ENCODE measurements at places on chromosomes 1 and 21.

GRCh38 chr1:48596046-48596445 lies 124.0 kb upstream of the SPATA6 start:
- DNase-seq, result no peak

DNA sequence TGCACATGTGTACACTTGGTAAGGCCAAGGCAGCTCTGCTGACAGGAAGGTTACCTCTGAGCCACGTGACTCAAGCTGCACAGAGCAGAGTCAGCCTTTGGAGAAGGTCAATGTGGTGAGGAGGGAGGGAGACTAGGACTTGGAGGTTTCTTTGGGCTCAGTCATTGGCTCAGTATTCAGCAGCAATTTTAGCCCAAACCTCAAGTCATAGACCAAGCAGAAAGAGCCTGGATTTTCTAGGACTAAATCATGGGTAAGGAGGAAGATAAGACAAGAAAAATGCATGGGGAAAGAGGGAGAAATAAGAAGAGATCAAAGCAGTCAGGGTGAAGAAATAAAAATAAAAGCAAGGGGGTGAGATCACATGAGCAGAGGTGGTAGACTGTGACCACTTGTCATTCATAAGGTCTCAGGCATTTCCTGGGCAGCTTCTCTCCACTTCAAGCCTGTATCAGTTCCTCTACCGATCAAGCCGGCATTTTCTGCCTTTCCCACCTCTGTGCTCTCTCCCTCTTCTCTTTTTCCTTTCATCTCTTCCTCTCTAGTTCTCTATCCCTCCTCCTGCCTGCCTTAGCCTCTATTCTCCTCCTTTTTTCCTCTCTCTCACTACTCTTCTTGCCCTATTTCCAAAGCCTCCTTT lies 51.7 kb upstream of the DUSP10 start:
- DNase-seq, result no peak

DNA sequence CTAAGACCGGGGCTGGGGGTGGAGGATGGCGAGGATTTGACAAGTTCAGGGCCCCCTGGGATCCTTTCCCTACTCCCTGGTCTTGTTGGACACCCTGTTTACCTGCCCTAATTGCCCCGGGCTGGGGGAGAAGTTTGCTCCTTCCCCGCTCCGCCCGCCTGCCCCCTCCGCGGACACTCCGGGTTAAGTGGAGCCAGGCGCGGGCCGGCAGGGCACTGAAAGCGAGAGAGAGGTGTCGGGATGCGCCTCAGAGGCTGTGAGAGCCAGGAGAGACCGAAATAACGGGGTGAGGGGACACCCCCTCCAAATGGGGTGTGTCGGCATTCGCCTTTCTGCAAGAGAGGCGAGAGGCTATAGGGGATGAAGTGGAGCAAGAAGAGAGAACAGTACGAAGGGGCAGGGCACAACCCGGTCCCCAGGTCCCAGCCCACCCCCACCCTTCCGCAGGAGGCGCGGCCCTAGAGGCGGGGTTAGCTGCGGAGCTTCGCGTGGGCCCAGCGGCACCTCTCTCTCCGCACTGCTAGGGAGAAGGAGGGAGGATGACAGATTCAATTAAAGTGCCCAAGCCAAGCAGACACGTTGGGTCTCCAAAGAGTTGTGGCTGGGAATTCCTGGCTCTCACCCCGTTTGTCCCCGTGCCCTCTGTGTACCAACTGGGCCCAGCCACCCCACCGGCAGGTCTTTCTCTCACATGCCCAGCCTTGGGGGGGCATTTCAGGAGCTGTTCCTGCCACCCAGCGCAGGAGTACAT lies 3.8 kb downstream of the EFNA3 start:
- peak; percentile 63 for DNase-seq

DNA sequence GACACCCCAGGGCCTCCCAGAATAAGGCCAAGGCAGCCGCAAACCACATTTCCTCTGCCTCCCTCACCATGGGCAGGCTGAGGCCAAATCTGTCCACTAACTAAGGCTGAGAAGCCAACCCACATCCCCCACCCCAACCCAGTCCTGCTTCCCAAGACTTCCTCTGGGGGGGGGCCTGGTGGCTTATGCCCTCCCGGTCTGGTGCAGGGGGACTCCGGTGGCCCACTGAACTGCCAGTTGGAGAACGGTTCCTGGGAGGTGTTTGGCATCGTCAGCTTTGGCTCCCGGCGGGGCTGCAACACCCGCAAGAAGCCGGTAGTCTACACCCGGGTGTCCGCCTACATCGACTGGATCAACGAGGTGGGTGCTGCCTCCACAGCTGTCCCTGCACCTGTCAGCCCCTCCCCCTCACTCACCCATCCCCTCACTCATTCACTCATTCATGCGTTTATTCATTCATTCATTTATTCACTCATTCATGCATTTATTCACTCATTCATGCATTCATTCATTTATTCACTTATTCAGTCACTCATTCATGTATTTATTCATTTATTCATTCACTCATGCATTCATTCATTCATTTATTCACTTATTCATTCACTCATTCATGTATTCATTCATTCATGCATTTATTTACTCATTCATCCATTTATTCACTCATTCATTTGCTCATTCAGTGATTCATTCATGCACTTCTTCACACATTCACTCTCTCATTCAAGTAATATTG lies 7.3 kb downstream of the CTRC start:
- no peak for DNase-seq

DNA sequence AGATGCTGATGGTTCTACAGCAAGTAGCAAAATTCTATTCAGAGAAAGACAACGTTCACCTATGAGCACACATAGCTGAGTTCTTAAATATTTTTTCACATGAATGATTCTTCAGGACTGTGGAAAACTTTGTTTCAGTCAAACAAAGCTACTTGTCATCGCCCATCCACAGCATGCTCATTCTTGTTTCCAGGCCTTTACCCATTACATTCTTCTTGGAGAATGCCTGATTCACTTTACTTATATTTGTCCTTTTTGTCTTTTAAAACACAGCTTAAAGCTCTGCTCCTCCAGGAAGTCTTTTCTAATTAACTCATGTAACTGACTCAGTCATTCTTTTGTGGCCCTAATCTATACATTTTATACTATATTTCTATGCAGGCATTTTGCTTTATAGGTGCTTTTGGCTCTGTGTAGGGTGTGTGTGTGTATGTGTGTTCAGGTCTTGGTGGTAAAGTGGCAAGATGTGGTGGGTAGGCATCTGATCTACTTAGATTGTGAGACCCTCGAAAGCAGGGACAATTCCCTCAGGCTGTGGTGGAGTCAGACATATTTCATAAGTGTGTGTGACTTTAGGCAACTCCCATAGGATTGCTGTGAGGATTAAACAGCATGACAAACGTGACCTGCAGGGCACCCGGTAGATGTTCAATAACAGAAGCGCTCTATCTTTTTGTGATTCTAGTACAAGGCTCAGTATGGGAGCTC lies 11.8 kb upstream of the MARK1 start:
- no peak for DNase-seq

DNA sequence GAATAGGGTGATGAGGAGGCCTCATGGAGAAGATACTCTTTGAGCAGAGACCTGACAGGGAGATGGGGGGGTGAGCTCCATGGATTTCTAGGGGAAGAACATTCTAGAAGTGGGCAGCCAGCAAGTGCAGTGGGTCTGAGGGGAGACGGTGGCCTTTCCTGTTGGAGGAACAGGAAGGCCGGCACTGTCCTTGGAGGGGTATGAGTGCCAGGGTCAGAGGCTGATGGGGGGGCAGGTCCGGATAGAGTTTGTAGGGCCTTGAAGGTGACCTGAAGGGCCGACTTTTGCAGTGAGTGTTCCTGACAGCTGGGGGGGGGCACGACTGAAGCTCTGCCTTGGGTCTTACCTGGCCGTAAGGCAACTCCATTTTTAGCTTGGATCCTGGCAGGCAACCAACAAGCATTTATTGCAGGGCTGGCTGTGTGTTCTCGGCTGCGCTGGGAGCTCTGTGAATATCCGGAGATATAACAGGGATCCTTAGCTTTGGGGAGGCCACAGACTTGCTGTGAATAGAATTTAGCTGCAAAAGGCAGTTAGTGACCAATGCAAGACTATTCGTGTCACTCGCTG lies 130.6 kb downstream of the MRPS6 start:
- DNase-seq, result no peak

DNA sequence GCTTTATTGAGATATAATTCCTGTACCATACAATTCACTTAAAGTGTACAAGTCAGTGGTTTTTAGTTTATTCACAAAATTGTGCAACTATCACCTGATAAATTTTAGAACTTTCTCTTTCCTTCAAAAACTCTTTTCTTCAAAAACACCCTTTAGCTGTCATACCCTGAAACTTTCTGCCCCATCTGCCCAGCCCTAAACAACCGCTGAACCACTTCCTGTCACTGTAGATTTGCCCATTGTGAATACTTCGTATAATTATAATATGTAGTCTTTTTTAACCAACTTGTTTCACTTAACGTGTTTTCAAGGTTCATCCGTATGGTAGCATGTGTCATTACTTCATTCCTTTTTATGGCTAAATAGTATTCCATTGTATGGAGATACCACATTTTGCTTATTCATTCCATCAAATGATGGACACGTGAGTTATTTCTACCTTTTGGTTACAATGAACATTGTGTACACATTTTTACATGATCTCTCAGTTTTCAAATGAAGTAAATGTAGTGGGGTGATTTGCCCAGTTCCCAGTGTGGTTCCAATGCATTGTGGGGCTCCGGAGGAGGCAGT lies 37.9 kb downstream of the WNT4 start:
- no peak for DNase-seq

- no peak for DNase-seq
Observed at GRCh38 chr1:5926686-5927435, 65.4 kb downstream of the NPHP4 start.

- DNase-seq, result no peak
Observed at GRCh38 chr21:18252256-18252655, 7.6 kb downstream of the CHODL start.

GRCh38 chr1:244216836-244217235 lies 165.8 kb downstream of the ZBTB18 start:
- no peak for DNase-seq

DNA sequence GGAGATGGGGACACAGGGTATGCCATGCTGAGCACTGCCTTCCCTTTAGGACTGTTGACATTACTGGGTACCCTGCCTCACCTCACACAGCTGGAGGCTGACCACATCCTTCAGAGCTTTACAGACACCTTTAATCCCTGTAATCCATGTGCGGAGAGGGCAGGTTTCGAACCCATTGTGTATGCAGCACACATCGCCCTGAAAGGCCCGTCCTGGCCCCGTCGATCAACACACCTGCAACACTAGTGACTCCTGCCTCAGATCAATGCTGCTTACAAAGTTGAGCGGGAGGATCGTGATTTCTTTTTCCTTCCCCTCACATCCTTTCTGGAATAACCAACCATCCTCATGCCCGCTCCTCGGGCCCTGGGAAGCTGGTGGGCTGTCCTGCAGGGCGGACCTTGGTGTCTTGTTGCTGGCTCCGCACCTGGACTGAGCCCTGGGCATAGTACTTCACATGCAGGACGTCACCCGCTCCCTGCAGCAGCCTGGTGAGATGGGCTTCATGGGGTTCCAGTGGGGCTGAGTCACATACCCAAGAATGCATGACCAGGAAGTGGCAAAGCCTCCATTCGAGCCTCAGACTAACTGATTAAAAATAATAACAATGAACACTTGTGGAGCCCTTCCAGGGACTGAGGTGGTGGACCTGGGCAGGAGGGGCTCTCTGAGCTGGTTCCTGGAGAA lies 403.6 kb downstream of the PTPRU start:
- DNase-seq, result no peak

DNA sequence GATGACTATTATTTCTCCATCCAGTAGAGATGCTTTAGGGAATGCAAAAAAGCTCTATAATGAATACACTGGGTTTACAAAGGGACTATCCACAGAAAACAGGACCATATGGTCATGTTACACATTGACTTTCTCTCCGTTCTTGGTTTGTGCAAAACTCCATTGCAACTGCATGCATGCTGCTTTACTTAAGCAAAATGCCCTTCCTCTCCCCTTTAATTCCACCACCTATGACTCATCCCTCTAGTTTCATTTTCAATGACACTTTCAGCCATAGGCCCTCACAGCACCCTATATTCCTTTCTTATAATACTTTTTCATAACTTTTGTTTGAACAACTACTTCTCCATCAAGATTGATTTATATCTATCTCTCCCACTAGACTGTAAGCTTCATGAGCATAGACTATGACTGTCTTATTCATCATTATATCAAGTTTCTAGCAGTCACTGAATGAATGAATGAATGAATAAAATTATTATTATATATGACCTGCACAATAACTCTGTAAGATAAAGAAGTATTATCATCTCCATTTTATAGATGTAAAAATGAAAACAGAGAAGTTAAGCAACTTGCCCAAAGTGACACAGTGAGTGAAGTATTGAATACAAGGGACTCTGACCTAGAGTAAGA lies 248.9 kb downstream of the PLPP3 start:
- no peak for DNase-seq

- DNase-seq, result no peak
Observed at GRCh38 chr1:53567450-53567849, 108.3 kb downstream of the DMRTB1 start.
